ENCODE measurements at places on chromosomes 5 and 9.

- DNase-seq: no peak
Observed at GRCh38 chr9:133704711-133705181, 33.4 kb downstream of the SARDH start.

DNA sequence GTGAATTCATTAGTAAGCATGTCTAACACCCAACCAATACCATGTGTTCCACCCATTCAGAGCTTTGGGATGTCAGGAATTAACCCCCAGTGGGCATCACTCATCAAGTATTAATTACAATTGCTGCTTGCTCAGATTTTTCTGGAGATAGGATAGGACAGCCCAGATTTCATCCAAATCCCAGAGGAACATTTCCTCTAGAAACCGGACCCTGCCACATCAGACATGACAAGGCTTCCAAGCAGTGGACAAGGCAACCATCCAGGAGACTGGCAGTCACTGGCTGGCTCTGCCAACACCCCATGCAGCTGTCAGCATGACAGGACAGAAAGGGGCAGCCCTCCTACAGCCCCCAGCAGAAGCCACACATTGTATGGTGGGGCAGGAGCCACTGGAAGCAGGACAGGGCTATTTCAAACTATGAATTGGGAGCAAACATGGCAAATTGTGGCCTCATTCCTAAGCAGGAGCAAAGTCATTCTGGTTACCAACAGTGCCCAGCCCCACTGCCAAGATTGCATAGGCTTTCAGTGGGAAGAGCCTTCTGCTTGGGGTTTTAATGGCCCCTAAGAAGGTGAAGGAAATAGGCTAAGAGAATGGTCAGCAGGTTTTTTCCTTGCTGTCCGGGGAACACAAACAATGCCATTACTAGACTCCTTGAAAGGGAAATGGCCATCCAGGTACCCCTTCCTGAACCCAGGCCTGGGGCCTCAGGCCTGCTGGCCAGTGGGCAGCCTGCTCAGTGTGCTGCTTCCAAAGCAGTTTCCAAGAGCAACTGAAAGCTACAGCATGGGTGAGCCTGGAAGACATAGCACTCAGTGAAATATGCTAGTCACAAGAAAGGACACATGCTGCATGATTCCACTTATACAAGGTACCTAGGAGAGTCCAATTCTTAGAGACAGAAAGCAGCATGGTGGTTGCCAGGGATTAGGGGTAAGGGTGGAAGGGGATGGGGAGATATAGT, 294.7 kb upstream of the SLC30A5 start:
- no peak for DNase-seq

- no peak for DNase-seq
Observed at GRCh38 chr5:61619289-61619688, 287.2 kb downstream of the ZSWIM6 start.

DNA sequence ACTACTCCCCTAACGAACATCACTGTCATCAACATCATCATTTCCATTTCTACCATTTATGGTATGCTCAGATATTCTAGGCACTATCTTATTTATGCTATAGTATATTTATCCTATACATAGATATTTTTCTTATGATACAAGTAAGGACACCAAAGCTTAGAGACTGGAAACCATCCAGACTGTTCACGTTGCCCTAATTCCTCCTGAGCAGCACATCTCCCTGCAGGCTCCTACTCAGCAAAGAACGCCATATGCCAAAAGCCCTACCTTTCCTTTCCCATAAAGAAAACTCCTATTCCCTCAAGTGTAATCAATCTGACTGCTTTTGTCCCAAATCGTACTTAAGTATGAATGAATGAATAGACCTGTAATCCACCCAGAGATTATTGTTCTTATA, 247.0 kb downstream of the PRELID2 start:
- DNase-seq: no peak

- DNase-seq: no peak
Observed at GRCh38 chr5:89204756-89205155, 321.8 kb upstream of the MEF2C start.

DNA sequence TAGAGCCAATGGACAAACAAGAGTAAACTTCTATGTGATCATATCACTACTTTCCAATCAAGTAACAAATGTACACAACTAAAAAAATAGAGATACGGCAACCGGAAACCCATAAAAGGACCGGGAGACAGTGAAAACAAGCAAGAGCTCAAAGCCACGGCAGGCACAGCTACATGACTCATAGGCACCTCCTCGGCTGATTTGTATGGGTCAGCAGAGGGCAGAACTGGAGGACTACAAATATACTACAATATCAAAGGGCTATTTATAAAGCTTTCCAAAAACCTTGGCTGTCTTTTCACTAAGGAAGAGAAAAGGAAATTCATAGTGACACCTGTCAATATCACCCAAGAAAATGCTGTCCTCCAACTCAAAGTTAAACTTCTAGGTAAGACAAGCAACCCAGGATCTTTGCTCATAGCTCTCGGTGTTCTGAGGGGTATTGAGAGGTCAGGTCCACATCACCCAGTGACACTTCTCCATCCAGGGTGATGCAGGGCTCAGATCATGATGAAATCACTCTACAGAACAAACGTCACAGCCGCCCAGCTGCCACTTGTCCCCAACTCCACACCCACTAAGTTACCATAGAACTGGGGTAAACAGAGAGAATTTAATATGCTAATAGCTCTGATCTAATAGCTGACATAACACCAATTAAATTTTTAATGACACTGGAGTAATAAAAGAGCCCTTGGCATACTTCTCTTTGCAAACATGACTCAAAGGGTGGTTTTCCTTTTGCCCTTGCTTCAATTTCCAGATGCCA, 41.3 kb downstream of the PFDN1 start:
- DNase-seq: no peak

DNA sequence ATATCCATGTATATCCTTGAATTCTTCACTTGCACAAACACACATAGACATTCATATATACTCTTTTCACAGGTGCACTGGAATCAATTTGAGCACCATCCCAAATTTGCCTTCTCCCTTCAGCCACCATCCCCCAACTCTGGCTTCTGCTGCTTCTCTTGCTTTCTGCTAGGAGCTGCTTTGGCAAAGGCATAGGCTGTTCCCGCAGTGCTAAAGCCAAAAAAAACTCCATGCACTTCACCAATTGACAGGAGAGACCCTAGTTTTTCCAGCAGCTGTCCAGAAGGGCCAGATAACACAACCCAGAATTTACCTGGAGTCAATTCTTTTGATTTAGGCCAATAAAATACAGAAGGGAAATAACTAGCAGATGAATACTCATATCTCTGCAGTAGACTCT, 251.3 kb downstream of the NR2F1-AS1 start:
- DNase-seq: no peak

DNA sequence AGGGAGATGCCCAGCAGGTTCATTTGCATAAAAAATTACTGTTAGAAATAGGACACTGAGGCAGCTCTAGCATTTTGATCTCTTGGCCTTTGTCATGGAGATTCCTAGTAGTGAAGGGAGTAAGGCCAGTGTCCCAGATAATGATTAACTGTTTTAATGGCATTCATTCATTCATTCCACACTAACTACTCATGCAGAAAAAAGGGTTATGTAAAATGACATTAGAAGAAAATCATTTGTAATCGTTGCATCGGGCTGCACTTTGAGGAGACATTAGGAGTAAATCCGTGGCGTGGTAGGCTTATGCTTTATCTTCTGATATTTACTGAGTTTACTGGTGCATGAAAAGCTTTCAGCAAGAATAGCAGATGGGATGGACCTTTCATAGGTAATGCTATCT, 82.6 kb upstream of the GRHPR start:
- no peak for DNase-seq

DNA sequence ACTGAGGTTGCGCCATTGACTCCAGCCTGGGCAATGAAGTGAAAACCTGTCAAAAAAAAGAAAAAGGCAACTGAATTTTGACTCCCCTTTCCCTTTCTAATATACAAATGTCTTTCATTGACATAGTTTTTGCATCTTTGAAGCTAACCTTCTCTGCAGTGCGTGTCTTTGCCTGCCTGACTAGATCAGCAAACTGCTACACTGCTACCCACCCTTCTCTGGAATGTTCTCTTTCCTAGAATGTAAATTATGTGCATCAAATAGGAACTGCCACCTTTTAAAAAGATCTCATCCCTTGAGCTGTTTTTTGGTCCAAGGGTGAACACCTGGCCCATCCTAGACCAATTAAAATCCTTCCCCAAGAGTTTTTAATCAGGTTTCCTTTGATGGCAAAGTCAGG, 127.6 kb downstream of the SLC28A3 start:
- DNase-seq: no peak

GRCh38 chr9:123475407-123475806, 119.4 kb downstream of the CRB2 start:
- DNase-seq: no peak

- DNase-seq: no peak
Observed at GRCh38 chr5:21802869-21803490, 1050.2 kb downstream of the CDH12 start.

DNA sequence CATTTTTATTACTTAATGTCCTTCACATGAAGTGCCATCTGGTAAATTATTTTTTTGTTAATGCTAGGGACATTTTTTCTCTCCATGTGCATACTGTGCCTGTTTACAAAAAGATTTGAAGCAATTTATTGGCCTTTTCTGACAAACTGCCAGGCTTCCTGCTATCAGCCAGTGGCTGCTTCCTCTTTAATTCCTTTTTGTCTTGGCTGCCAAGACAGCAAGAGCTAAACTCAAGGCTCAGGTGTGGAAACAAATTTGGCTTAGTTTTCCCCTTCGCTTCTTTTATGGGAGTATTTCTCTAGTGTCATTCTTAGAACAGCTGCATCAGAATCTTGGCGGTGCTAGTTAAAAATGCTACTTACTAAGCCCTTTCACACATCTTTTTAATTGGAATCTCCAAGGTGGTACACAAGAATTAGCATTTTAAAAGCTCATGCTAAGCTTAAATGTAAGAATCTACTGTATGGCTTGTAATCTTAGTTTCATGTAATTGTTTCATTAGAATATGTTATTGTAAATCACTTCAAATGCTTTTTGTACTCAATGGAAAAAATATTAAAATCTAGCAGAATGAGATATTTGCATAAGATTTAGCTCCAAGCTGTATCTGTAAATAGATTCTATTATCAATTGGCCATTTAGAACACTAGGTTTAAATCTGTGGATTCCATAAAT, 134.2 kb upstream of the RASGRF2 start:
- no peak for DNase-seq

DNA sequence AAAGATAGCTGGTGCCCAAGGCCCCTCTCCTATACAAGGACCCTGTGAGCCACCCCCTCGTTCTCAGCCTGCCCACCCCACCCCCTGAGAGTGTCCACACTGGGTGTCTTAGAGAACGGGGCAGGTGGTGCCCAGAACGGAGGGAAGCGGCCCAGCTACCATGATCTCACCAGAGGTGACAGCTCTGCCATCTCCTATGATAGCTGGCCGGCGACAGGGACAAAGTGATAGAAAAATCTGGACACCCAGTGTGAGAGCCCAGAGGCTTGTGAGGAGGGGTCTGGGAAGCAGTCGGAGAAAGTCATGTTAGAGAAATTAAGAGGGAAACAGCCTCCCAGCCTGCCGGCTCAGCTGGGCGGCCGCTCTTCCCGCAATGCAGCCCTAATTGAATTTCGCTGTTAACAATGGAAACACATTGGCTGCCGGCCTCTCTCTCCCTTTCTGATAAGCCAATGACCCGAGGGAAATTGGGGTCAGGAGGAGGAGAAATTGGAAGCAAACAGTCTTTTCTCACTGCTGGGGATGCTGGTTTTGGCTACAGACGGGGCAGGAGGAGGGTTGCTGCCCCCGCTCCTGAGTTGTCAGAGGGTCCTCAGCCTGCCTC, 32.3 kb downstream of the HK3 start:
- no peak for DNase-seq

DNA sequence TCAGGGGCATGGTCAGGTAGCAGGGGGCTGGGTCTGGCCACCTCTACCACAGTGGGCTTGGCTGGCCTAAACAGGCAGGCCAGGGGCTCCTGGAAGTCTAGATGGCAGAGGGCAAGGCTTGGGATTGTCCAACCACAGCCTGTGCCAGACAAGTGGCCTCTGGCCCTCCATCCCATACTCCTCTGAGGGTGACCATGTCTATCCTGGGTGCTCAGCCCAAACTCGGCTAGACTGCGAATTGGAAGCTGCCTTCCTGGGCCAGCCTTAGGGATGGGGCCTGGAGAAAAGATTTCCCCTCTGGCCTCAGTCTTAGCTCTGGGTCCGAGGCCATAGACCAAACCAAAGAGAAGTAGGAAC, 110.5 kb downstream of the PHF2 start:
- no peak for DNase-seq

DNA sequence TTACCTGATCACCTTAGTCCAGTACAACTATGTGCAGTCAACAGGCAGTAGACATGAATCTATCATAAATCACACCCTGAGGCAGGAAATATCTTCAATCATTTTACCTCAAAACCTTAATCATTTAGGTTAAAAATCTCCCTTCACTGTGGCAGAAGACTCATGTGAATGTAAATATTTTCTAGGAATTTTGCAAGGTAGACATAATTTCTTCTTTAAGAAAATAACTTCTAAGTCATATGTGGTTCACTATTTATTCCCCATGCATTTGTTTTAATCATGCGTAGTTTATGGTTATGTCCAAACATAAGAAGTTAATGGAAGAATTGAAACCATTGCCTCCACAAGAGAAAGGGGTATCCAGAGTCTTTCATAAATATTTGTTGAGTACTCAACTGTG, 97.0 kb downstream of the HMHB1 start:
- DNase-seq: no peak

GRCh38 chr9:106712279-106712678, 150.7 kb upstream of the ZNF462 start:
- DNase-seq: no peak

- DNase-seq: no peak
Observed at GRCh38 chr9:135023088-135023785, 64.2 kb upstream of the OLFM1 start.

DNA sequence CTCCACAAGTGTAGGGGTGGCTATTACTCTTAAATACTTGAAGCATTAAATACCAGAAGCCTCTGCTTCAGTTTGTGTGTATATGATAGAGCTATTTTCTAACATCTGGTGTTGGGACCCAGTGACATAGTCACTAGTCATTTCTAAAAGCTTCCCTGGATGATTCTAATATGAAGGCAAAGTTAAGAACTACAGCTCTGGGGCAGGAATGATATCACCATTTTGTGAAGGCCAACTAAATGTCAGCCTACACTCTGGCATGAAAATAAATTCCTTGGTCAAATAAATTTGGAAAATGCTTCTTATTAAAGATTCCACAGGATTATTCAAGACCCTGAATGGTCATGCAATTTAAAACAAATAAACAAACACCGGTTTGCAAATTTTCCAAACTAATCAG, 197.7 kb downstream of the PLK2 start:
- no peak for DNase-seq

DNA sequence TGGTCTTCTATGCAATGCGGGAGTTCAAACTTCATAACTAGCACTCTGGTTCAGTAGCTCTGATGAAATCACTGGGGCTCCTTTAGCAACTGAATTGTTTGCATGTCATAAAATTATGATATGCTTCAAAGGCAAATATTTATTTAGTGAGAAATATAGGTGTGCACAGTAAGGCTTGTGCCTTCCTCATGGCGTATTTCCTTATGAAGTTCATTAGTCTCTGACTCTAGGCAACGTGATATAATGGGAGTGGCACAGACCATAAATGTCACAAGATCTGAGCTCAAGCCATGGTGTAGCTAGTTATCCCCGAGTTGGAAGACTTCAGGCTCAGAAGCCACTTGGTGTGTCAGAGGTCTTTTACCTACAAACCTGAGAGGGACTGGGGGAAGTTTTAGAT, 35.5 kb downstream of the PIP5K1B start:
- no peak for DNase-seq

GRCh38 chr5:107306002-107306401, 364.7 kb downstream of the EFNA5 start:
- no peak for DNase-seq

- DNase-seq: no peak
Observed at GRCh38 chr9:108620767-108621166, 235.0 kb downstream of the ACTL7B start.

- no peak for DNase-seq
Observed at GRCh38 chr9:98501819-98502218, 206.9 kb downstream of the GABBR2 start.
